ENCODE measurements at places on chromosomes 6 and 20. TPM values are rescaled to one million over a fixed set of nuclear protein-coding genes. Genes with fewer than 3 reads are reported as not detected.

DNA sequence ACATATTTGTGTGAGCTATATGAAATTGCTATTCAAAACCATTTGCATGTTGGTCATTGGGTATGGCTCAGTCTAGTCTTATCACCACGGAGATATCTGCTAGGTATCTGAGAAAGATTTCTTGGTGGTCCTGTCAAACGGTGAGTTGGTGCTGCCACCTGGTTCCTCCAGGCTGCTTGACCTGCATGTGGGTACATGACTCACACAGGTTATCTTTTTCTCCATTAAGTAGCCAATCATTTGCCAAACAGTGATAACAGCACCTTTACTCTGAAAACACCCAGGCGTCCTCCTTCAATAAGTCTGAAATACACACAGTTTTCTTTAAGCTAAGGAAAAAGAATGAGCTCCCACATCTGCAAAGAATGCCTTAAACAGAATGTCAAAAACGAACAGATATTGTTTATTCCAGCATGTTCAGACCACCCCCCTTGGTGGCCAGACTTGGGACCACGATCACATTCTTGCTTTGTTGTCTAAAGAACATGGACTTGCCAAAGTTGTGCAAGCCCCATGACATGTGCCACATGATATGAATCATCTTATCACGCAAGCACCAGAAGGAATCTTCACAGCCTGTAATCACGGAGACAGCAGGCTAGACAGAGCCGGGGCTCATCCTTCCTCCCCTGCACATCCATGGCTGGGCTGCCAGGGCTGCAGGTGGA is 200.7 kb upstream of the THBS2 start:
- no peak for DNase-seq

DNA sequence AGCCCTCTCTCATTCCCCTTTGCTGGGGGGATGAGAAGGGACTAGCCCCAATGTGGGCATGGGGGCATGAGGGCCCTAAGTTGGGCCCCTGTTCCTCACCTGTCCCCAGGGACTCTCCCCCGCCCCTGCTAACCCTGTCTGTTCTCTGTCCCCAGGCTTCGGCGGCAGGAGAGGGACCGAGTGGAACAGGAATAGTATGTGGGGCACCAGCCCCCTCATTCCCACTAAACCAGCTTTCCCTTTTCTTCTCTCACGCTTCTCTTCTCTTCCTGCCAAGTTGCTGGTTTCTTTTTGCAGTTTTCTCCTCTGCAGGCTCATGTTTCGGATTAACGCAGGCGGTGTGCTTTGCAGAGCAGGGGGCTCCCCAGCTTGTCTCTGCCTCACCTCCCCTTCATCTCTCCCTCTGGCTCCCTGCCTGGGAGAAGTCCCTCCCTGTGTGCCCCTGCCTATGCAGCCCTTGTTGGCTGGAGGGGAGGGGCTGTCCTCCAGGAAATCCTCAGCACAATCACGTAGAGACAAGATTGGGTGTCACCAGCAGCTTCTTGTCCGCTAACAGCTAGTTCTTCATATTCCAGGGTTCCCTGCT is 7.9 kb downstream of the TMEM63B start:
- DNase-seq: no peak

C20orf144 gene
- not detected for total RNA-seq

DNA sequence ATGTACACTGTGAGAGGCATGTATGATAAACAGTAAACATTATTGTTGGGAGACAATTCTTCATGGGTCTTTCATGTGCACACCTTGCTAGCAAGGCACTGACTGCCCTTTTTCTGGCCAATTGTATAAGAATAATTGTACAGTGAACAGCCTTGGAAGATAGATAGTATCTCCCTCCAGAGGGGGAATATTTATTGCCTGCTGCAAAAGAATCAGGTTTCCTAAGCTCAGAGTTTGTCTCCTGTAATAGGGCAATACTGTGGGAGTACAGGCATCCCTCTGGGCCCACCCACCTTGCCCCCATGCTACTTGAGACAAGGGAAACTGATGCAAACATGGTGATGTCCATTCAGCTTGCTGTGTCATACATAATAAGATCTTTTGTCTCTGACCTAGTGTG is 442.2 kb downstream of the HDGFL1 start:
- DNase-seq: no peak

GRCh38 chr20:20338133-20338730 is 29.7 kb upstream of the INSM1 start:
- DNase-seq: no peak

DNA sequence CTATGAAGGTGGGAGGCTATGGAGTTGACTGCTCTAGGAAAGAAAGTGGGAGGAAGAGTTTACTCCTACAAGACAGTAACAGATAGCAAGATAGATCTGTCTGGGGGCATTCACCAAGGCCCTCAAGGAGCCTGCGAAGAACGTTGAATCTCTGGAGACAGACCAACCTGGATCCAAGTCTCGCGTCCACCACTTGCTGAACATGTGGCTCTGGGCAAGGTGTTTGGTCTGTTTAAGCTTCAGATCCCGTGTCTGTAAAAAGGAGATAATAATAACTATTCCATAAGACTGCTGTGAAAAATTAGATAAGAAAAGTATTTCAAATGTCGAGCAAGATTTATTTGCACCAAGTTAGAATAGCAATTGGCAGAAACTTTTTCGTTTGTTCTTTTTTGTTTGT is 8.1 kb upstream of the EEF1A1 start:
- DNase-seq: no peak

DNA sequence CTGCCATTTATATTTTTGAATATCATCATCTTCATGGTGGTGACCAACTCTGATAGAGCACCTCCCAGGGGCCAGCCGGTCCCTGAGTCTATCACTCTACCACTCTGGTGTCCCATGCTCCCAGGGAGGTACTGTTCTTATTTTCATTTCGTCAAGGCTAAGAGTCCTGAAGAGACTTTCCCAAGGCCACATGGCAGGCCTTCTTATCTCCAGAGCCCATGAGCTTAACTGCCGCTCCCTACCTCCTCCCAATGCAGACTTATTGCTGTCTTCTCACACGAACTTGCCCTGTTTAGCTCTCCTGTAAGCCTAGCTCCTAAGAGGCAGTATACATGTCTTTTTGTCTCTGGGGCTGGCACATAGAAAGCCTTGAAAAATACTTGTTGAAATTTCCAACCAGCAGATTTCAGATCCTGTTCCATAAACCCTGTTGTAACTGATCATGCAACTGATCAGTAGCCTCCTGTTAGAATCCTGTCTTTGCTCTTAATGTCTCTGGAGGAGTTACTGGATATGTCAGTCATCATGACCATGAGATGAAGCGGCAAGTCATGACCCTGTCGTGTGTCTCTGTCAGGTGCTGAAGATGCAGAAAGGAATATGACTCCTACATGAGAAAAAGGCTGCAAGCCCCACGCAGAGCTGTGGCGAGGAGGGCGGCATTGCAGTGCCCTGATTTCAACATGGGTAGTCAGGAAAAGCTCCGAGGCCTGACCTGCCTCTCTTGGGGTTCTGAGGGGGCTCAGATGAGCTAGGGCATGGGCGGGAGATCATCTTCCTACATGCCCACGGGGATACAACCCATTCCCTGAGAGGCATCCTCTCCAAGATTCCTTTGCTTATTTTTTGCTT is 60.0 kb downstream of the TTI1 start:
- DNase-seq: no peak

GRCh38 chr20:2144850-2145249 is 43.2 kb downstream of the STK35 start:
- DNase-seq: no peak

DNA sequence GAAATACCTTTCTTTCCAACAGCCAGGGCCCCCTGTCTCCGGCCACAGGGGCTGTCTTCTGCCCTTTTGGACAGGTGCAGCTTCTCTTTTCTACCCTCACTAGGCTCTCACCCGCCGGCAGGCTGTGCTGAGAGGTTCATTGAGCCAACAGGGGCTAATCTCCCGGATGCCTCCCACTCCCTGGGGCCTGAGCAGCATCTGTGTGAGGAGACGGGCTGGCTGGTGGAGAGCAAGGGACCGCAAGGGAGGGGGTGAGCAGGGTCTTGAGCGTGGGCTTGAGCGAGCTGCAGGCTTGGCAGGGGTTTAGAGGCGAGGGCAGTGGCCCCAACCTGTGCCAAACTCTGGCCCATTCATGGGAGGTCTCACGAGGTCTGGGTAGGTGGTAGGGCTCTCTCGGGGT is 56.5 kb upstream of the CST7 start:
- no peak for DNase-seq

- DNase-seq: no peak
Observed at GRCh38 chr6:15256538-15257271, 10.8 kb downstream of the JARID2 start.

- DNase-seq: no peak
Observed at GRCh38 chr6:139058029-139058428, 29.5 kb downstream of the ABRACL start.

- no peak for DNase-seq
Observed at GRCh38 chr6:37576336-37576737, 76.6 kb upstream of the CCDC167 start.

IL17F gene
- total RNA-seq: not detected

DNA sequence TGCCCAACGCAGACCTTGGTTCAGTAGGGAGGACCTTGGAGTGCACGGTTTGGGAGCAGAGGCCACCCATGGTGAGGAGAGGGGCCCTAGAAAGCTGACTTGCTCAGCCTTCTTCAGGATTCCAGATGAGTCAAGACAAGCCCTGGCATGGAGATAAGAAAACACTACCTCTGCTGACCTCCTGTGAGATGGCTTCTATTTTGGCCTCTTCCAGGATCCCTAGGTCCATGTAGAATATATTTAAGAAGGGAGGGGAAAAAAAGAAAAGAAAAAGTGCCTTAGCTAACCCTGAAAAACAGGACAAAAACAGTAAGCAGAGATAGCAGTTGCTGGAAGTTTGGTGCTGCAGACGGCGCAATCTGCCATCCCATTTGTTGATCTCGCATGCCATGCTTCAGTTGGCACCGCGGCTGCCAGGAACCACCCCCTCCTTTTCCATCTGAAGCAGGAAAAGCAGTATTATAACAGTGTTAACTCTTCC is 100.0 kb downstream of the ARMC2 start:
- peak; percentile 65 for DNase-seq

- no peak for DNase-seq
Observed at GRCh38 chr6:4788953-4789584, 12.9 kb downstream of the CDYL start.

PPP1R14C gene
- total RNA-seq: 85.3 TPM

- no peak for DNase-seq
Observed at GRCh38 chr6:111503194-111503593, 20.2 kb upstream of the REV3L start.

GRCh38 chr6:144561455-144562043 is 276.4 kb downstream of the UTRN start:
- no peak for DNase-seq

GRCh38 chr20:19099596-19100545 is 112.6 kb upstream of the SLC24A3 start:
- no peak for DNase-seq

GRCh38 chr6:106122938-106123656 is 37.0 kb downstream of the PRDM1 start:
- DNase-seq: no peak

DNA sequence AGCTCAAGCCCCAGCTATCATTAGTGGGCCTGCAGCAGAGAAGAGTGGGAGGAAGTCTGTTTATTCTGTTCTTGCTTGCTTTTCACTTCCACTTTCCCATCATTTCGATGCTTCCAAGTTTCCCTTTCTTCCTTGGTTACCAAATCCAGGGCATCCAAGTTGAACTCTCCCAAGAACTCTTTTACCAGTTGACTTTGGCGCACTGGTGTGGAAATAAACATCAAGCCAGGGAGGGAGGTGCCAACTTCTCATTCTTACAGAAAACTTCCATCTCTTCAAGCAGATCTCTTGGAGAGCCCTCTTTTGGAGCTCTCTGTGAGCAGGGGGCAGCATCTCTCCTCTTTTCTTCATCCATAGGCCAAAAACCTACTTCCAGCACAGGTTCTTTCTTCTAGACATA is 85.7 kb upstream of the RGS17 start:
- no peak for DNase-seq

DNA sequence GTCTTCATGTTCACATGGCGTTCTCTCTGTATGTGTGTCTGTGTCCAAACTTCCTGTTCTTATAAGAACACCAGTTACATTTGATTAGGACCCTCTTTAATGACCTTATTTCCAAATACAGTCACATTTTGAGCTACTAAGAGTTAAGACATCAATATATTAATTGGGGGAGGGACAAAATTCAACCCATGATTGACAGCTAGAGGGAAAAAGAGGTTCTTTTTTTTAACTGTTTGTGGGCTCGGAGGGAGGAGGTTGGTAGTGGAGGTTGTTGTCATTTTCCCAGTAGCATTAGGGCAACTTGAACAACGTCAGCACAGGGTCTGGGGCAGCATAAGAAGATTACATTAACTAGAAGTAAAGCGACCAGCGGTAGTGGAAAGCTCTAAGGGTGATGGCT is 2.3 kb upstream of the GMDS start:
- DNase-seq: no peak

- no peak for DNase-seq
Observed at GRCh38 chr6:63677282-63677681, 41.7 kb downstream of the PHF3 start.

DNA sequence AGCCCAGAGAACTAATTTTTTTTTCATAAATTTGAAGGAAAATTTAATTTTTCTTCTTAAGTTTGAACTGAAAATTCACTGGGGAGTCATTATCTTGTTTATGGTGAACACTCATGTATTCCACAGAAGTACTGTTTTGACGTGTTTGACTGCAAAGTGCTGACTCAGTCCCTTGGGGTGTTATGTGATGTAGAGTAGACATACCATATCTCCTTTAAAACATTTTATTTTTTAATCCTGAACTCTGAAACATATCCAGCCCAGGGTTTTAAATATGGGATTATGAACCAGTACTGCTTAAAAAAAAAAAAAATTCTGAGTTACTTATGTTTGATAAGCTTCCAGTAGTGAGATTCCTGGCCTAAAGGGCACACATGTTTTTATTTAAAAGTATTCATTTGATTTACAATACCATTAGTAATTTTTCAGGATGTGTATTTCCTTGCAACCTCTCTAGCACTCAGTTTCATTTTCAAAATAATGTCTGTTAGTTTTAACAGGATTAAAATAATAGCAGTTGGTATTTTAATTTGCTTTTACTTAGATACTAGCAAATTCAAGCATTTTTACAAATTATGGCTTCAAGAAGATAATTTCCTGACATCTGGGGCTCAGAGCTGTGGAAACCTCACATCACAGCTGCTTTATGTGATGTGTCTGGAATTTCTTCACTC is 81.7 kb upstream of the PDE10A start:
- no peak for DNase-seq

- no peak for DNase-seq
Observed at GRCh38 chr6:23547851-23548250, 578.2 kb upstream of the NRSN1 start.

- no peak for DNase-seq
Observed at GRCh38 chr20:62381202-62381797, 5.6 kb upstream of the RPS21 start.
